IMR-90 (cell line): ENCODE measurements at places on chromosomes 3 and 15. TPM values are rescaled to one million over a fixed set of nuclear protein-coding genes. Genes with fewer than 3 reads are reported as not detected.

CASR gene
- total RNA-seq, result not detected in 2 replicates

- DNase-seq, result no peak
Observed at GRCh38 chr3:53161450-53161819, 426 bp downstream of the PRKCD start.

EIF3J gene
- 51.6 and 57.2 TPM in 2 replicates for total RNA-seq

AHSG gene
- total RNA-seq, result not detected in 2 replicates

DNA sequence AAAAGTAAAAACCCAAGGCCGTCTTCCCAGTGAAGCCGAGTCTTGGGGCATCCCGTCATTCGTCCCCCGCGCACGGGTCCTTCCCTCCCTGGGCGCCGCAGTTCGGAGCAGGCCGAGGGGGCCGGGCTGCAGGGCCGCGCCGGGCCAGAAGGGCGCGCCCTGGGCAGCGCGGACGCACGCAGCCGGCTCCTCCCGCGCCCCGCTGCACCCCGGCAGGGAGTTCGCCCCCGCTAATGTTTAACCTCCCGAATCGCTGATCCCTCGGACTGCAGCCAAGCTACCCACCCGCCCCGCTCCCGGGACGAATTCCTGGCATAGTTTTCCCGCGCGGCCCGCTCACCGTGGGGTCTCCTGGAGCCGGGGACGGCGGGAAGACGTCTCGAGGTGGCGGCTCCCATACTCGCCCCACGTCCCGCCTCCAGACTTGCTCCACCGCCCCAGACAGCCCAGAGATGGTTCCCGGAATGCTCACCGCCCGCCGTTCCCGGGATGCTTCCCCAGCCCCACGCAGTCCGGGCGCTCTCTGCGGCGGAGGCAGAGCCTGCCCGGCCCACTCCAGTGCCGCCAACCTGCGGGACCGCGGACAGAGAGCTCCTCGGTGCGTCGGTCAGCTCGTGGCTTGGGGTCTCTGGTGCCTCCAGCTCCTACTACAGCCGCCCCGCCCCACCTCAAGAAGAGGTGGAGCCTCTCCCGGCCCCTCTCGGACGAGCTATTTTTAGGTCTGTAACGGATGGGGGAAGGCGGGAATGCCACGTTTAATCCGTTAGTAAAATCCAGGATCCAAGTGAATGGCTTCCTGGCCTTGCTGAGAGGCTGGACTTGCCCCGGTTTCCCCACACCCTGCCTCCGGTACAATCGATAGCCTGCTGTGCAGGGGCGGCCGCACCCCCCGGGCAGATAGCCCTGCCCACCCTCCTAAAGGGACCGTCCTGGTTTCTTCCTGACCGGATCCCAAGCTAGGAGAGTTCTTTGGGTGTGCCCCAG lies at the start of gene DZIP1L:
DZIP1L (minus strand) TSS at position 621 of the 984 bp plus-strand sequence. CDS start 11,637 bp downstream, outside the sequence.
- peak; percentile 70 for DNase-seq

EAF2 gene
- total RNA-seq, result 2.2 and 2.3 TPM in 2 replicates

GOLGA6L10 gene
- under 0.01 and 0.28 TPM in 2 replicates for total RNA-seq

DNA sequence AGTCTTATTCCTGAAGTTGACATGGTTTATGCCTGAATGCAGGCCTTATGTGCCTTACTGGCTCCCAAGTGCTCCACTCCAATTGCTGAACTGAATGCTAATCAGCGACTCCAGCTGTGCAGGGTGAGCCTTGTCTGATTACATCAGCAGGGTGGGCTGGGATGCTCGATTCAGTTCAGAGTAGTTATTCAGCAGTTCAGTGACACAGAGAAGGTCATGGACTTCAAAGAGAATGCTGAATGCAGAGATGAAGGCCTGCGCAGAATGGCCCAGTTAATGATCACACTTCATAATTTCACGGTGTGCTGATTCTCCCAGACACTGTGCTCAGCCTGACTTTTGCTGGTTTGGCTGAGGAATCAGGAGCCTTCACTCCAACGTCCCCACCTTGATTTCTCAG lies 63.6 kb downstream of the CLDN1 start:
- peak; percentile 18 for DNase-seq

GRCh38 chr3:172707967-172708366 lies 2.9 kb downstream of the NCEH1 start:
- DNase-seq, result peak; percentile 86
